Fibroblast of the aortic adventitia (primary cell): ENCODE measurements at places on chromosomes 1 and 21. TPM values are rescaled to one million over a fixed set of nuclear protein-coding genes. Genes with fewer than 3 reads are reported as not detected.

GRCh38 chr1:162991444-162991843, 77.7 kb upstream of the RGS4 start:
- DNase-seq, result no peak

Gene TSPAN1
- total RNA-seq, result 0.81 TPM in 1 of 2 replicates, not detected in the other

DNA sequence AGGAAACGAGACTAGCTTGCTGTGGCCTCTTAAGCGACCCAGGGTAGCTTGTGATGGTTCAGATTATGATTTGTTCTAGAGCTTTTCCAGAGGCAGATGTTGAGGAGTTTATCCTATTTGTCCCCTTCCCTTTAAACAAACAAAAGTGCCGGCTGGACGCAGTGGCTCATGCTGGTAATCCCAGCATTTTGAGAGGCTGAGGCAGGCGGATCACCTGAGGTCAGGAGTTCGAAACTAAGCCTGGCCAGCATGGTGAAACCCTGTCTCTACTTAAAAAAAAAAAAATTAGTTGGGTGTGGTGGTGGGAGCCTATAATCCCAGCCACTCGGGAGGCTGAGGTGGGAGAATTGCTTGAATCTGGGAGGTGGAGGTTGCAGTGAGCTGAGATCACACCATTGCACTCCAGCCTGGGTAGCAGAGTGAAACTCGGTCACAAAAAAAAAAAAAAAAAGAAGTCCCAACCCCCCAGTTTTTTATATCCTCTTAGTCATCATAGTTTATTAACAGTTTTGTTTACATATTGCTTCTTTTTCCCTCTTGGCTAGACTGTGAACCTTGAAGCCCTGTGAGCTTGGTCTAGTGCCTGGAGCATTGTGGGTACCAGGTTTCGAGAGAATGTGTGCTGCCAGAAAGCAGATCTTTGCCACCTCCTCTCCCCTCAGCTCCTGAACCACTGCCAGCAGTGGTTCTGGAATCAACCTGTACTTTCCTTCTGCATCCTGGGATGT, 29.8 kb downstream of the MAPKAPK2 start:
- peak; percentile 48 for DNase-seq

DNA sequence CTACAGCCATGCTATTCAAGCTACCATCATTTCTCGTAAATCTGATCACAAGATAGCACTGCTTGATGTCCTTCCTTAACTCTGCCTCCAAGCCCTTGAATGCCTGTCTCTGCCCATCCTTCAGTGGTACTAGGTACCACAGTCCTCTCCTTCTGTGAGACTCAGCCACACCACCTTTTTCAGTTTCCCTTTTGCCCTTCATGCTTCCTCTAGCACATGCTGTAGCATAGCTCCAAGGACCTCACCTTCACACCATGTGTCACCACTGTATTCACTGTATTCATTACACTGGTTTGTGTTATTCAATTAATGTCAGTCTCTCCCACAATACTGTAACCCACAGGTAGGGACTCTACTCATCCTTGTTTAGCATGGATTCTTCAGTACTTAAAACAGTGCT, 8.0 kb upstream of the TP53BP2 start:
- no peak for DNase-seq

- no peak for DNase-seq
Measured at GRCh38 chr1:21652101-21652936, 16.8 kb downstream of the RAP1GAP start.

Gene GSTM5
- 6.1 and 13.0 TPM in 2 replicates for total RNA-seq

Gene SAMSN1
- total RNA-seq, result 0.27 TPM in 1 of 2 replicates, not detected in the other

Gene ACTA1
- not detected in 2 replicates for total RNA-seq

DNA sequence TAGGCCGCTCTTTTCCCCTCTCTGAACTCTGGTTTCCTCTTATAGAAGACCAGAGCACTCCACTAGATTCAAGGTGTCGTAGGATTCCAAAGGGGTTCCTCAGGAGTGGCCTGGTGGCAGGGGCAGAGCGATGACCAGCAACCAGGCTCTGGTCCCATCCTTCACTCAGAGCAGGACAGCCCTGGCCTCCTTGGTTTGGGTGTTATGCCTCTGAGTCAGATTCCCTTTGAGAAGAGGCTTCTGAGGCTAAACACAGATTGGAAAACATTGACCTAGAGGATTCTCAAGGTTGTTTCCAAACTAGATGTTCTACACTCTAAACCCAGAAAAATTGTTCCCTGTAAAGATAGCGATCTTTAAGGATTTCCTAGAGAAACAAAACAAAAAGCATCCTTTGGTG, 49.8 kb upstream of the IKBKE start:
- DNase-seq, result no peak

- DNase-seq, result no peak
Measured at GRCh38 chr1:76142771-76143540, 68.4 kb downstream of the ST6GALNAC3 start.

GRCh38 chr1:89085781-89086180, 20.8 kb upstream of the GBP1 start:
- peak; percentile 64 for DNase-seq
